ENCODE measurements at places on chromosomes 1 and 21. TPM values are rescaled to one million over a fixed set of nuclear protein-coding genes. Genes with fewer than 3 reads are reported as not detected.
A peak's percentile ranks its signal among the peaks of the same experiment; 100 is the strongest.

DNA sequence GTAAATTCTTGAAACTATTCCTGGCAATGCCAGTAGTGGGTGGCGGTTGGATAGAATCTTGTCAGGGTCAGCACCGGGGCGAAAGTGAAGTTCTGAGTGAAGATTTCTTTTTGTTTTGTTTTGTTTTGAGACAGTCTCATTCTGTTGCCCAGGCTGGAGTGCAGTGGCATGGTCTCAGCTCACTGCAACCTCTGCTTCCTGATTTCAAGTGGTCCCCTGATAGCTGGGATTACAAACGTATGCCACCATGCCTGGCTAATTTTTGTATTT lies 33.3 kb downstream of the PCNT start:
- DNase-seq = no peak
- H3K27ac ChIP-seq = no peak overlapping the region
- no peaks in the 10 kb centered on the region for H3K4me1 ChIP-seq
- H3K27me3 ChIP-seq = no peaks in the 10 kb centered on the region
- peaks cover 13% of the 10 kb centered on the region for H3K36me3 ChIP-seq

- H3K36me3 ChIP-seq = no peaks in the 10 kb centered on the region
Observed at GRCh38 chr1:180301135-180301742, 71.2 kb downstream of the LHX4 start.

Gene CYP4B1
- total RNA-seq = 0.16 TPM

- H3K36me3 ChIP-seq = no peaks in the 10 kb centered on the region
- no peak overlapping the region for H3K4me3 ChIP-seq
- H3K27ac ChIP-seq = no peak overlapping the region
- no peak for DNase-seq
- peaks cover 27% of the 10 kb centered on the region for H3K4me1 ChIP-seq
Observed at GRCh38 chr1:51651552-51651942, 34.7 kb downstream of the OSBPL9 start.

- no peaks in the 10 kb centered on the region for H3K27me3 ChIP-seq
- DNase-seq = no peak
- H3K4me3 ChIP-seq = no peak overlapping the region
- no peaks in the 10 kb centered on the region for H3K36me3 ChIP-seq
- no peak overlapping the region for H3K27ac ChIP-seq
- H3K4me1 ChIP-seq = 0 out of 2 replicates have a peak, but pooled peaks cover 7% of the 10 kb centered on the region
Observed at GRCh38 chr1:12697397-12697796, 18.5 kb upstream of the AADACL3 start.

- H3K4me1 ChIP-seq = peaks cover 28% of the 10 kb centered on the region
- no peaks in the 10 kb centered on the region for H3K27me3 ChIP-seq
- H3K36me3 ChIP-seq = peaks cover 7% of the 10 kb centered on the region
- H3K4me3 ChIP-seq = no peak overlapping the region
- peak overlapping the region; percentile 59 for H3K27ac ChIP-seq
- no peak for DNase-seq
Observed at GRCh38 chr1:16122350-16122881, 33.5 kb downstream of the EPHA2 start.

DNA sequence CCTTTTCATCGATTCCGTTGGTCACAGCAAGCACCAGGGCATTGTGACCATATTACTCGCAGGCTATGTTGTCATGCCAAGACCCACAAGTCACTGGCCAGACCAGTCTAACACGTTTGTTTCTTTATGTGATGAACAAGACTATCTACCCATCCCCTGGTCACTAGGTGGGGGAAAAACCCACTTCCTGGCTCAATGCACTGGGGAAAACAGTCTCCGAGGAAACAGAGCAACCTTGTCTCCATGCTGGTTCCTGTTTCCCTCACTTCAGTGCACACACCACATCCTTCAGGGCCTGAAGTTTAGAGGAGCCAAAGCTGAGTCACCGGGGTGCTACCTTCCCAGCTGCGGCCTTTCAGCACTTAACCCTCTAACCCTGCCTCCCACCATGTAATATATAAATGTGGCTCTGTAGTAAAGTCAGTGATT lies 20.9 kb downstream of the ERICH3 start:
- H3K4me1 ChIP-seq = no peaks in the 10 kb centered on the region
- peak; percentile 18 for DNase-seq
- H3K27me3 ChIP-seq = no peaks in the 10 kb centered on the region
- no peak overlapping the region for H3K4me3 ChIP-seq
- no peak overlapping the region for H3K27ac ChIP-seq

Gene TMEM52
- total RNA-seq = 13.4 TPM

Gene TMOD4
- 1.3 TPM for total RNA-seq

DNA sequence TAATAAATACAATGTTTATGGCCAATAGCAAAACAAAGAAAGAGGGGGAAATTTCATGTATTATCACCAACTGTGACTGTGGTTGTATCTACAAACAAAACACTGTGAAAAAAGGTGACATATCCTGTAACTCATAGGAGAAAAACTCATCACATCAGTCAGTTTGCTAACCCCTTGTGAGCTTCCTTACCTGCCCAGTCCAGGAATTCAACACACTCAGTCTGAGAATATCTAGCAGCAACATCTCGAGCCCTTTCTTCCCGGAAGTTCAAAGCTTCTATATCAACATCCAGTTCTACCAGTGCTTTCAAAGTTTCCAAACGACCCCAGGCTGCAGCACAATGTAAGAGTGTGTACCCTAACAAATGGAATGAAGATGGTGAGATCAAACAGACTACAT lies 11.5 kb downstream of the TEX50 start:
- no peaks in the 10 kb centered on the region for H3K27me3 ChIP-seq
- no peak for DNase-seq
- H3K4me1 ChIP-seq = no peaks in the 10 kb centered on the region
- H3K36me3 ChIP-seq = 0 out of 2 replicates have a peak, but pooled peaks cover 10% of the 10 kb centered on the region

Gene CFHR4
- total RNA-seq = not detected

DNA sequence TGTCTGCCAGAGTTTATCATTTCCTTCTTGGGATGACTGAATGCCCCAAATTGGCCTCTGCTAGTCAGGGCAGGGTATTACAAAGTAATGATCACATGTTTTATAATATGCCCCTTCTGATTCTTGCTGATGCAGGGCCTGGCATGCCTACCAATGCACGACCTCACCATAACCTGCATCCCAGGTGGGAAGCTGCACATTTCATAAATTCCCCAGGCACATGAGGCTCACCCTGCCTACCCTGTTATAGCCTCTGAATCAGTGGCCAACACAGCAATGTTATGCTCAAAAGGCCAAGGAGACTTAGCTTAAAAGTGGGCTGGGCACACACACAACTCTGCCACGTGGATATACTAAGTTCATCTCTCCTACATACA lies 28.0 kb upstream of the XPR1 start:
- DNase-seq = no peak
- no peaks in the 10 kb centered on the region for H3K4me1 ChIP-seq
- no peaks in the 10 kb centered on the region for H3K27me3 ChIP-seq
- H3K36me3 ChIP-seq = no peaks in the 10 kb centered on the region

- no peak overlapping the region for H3K4me3 ChIP-seq
- H3K36me3 ChIP-seq = no peaks in the 10 kb centered on the region
- no peaks in the 10 kb centered on the region for H3K27me3 ChIP-seq
- no peak overlapping the region for H3K27ac ChIP-seq
- no peak for DNase-seq
- no peaks in the 10 kb centered on the region for H3K4me1 ChIP-seq
Observed at GRCh38 chr21:38282921-38283320, 26.1 kb downstream of the KCNJ15 start.

Gene CCDC181
- total RNA-seq = 3.1 TPM

Gene MROH7
- not detected for total RNA-seq

Gene USH2A
- total RNA-seq = under 0.01 TPM

DNA sequence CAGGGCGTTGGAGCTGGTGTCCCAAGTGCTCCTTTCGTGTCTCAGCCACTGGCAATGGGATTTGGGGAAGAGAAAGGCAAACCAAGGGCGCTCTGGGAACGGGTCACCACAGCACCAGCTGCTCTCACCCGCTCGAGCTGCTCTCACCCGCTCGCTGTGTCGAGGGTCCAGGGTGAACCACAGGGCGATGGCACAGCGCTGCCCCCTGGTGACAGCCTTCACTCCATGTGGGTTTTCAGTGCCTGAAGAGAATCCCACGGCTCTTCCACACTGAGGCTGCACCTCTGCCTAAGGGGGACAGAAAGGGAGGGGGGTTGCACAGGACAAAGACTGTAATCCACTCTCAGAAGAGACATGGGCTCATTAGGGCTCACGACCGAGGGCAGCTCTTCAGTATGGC lies 7.1 kb upstream of the CLDN19 start:
- DNase-seq = peak; percentile 68
- no peaks in the 10 kb centered on the region for H3K27me3 ChIP-seq
- no peak overlapping the region for H3K27ac ChIP-seq
- no peak overlapping the region for H3K4me3 ChIP-seq

Gene C8B
- not detected for total RNA-seq

- DNase-seq = no peak
- no peaks in the 10 kb centered on the region for H3K36me3 ChIP-seq
- H3K4me3 ChIP-seq = no peak overlapping the region
Observed at GRCh38 chr21:40681164-40681859, 165.6 kb downstream of the DSCAM start.

Gene SLC44A5
- total RNA-seq = 11.7 TPM

- no peak overlapping the region for H3K4me3 ChIP-seq
- no peaks in the 10 kb centered on the region for H3K4me1 ChIP-seq
- no peak for DNase-seq
- H3K27ac ChIP-seq = no peak overlapping the region
- H3K36me3 ChIP-seq = no peaks in the 10 kb centered on the region
Observed at GRCh38 chr1:162703708-162704107, 71.4 kb downstream of the DDR2 start.

DNA sequence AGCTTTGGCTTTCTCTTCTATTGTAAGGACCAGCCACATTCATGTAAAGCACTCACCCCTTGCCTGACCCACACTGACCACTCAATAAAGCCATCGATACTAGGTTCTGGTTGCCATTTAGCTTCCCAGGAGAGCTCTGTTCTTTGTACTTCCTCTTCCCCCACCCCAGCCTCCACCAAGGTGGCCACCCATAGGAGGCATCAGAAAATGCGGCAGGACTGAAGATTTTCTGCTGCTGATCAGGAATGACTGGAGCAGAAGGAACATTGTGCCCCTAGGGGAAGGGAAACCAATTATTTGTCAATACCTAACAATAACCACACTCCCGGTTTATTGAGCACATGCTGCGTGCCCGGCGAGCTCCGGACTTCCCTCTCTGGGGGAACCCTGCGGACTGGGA lies 5.2 kb upstream of the SMIM12 start:
- H3K36me3 ChIP-seq = no peaks in the 10 kb centered on the region
- H3K27ac ChIP-seq = no peak overlapping the region
- peaks cover 11% of the 10 kb centered on the region for H3K27me3 ChIP-seq
- no peaks in the 10 kb centered on the region for H3K4me1 ChIP-seq

GRCh38 chr1:183699616-183700160 lies 46.6 kb upstream of the APOBEC4 start:
- no peaks in the 10 kb centered on the region for H3K27me3 ChIP-seq
- no peak overlapping the region for H3K4me3 ChIP-seq
- H3K4me1 ChIP-seq = no peaks in the 10 kb centered on the region
- no peak for DNase-seq

Gene CD48
- 0.45 TPM for total RNA-seq

GRCh38 chr1:160171980-160172379 lies 18.4 kb upstream of the CASQ1 start:
- no peaks in the 10 kb centered on the region for H3K36me3 ChIP-seq
- DNase-seq = peak; percentile 52
- peak overlapping the region; percentile 57 for H3K27ac ChIP-seq
- H3K4me1 ChIP-seq = peaks cover 50% of the 10 kb centered on the region

DNA sequence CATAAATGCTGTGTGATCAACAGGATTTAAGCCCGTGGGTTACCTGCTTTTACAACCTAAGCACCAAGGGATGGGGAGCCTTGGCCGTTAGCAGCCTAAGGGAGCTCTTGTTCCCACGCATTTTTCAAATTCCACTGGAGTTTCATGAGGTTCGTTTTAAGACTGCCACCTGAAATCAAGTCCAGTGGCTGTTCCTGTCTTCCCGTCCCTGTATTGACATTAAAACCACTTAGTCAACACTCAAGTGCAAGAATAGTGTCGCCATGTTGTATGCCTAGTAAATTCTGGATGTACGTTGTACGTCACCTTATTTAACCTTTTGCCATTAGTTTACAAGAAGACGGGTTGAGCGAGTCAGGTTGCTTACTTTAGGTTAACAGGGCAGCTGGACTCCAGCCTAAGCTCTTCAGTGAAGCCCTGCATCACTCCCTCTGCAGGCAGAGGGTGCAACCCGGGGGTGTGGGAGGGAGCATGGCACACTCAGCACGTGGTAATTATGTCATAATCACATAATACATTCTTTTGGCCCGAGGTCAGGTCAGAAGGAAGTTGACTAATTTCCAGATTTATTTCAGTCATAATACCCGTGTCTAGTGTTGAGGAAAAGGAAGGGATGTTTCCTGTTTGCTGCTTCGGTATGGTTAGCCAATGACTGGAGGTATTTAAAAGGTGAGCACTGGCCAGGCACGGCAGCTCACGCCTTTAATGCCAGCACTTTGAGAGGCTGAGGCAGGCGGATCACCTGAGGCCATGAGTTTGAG lies 42.5 kb downstream of the CNST start:
- no peak overlapping the region for H3K4me3 ChIP-seq
- peaks cover 7% of the 10 kb centered on the region for H3K4me1 ChIP-seq
- peak; percentile 68 for DNase-seq
- H3K36me3 ChIP-seq = no peaks in the 10 kb centered on the region
- peak overlapping the region; percentile 64 for H3K27ac ChIP-seq

Gene PDPN
- total RNA-seq = 67.3 TPM

DNA sequence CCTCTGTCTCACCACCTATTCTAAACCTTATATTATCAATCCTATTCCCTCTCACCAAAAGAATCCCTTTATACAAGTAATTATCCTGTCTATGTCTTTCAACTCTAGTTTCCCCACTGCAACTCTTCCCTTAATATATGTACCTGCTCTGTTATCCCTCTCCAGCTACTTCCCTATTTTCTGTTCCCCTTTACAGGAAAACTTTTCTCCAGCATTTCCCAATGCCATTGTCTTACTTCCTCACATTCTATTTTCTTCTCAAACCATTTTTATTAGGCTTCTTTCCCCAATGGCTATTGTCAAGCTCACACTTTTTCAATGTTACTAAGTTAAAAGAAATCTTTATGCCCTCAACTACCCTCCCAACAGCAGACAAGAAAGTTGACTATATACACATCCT lies 11.6 kb downstream of the DPYD start:
- H3K4me3 ChIP-seq = no peak overlapping the region
- no peaks in the 10 kb centered on the region for H3K4me1 ChIP-seq
- no peaks in the 10 kb centered on the region for H3K36me3 ChIP-seq
- H3K27ac ChIP-seq = no peak overlapping the region
